ENCODE measurements at places on chromosomes 1 and 21. TPM values are rescaled to one million over a fixed set of nuclear protein-coding genes. Genes with fewer than 3 reads are reported as not detected.
A peak's percentile ranks its signal among the peaks of the same experiment; 100 is the strongest.

DNA sequence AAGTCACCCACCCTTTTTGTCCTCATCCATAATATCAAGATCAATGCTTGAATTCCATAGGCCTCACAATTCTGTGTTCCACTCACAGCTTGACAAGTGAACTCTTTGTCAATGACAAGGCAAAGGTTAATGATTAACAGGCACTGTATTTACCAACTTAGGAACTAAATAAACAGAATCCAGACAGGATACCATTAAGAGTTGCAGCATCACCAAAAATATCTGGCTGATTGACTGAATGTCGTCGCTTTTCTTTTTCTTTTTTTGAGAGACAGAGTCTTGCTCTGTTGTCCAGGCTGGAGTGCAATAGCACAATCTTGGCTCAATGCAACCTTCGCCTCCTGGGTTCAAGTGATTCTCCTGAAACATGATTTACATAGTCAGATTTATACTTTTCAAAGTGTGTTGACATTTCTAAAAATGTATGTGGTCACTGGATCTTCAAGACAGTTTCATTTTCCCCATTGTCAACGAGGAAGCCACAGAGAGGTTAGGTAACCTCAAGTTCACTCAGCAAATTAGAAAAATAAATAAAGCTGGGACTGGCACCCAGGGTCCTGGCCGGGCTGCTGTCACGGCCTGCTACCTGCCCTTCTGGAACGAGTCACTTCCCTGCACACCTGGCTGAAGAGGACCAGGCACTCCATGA is 81.0 kb downstream of the PDE9A start:
- no peak for DNase-seq

- peak; percentile 63 for DNase-seq
Observed at GRCh38 chr1:227318853-227319607, 738 bp upstream of the CDC42BPA start.

DNA sequence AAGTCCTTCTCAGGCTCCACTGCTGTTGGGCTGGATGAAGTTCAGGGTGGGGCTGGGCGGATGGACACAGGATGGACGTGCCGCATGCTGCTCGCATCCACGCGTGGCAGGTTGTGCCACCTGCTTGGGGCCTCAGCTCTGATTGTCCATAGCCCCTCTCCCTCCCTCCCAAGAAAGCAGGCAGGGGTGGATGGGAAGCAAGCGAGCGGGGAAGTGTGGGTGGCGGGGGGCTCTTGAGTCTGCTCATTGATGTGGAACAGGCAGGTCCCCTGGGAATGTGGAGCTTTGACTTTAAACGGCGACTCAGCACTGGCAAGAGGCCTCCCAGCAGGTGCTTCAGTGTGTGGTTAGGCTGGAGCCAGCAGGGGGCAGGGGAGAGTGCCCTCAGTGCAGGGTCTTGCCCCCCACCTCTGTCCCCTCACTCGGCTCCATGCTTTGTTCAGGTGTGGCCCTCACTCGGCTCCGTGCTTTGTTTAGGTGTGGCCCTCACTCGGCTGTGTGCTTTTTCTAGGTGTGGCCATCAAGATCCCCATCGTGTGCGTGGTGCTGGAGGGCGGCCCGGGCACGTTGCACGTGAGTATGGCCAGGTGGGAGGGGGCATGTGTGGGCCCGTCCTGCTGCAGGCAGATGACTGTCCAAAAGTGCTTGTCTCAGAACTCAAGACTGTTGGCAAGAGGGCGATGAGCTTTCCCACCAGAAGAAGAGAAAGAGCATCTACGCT is 23.9 kb downstream of the TRPM2 start:
- no peak for DNase-seq

DNA sequence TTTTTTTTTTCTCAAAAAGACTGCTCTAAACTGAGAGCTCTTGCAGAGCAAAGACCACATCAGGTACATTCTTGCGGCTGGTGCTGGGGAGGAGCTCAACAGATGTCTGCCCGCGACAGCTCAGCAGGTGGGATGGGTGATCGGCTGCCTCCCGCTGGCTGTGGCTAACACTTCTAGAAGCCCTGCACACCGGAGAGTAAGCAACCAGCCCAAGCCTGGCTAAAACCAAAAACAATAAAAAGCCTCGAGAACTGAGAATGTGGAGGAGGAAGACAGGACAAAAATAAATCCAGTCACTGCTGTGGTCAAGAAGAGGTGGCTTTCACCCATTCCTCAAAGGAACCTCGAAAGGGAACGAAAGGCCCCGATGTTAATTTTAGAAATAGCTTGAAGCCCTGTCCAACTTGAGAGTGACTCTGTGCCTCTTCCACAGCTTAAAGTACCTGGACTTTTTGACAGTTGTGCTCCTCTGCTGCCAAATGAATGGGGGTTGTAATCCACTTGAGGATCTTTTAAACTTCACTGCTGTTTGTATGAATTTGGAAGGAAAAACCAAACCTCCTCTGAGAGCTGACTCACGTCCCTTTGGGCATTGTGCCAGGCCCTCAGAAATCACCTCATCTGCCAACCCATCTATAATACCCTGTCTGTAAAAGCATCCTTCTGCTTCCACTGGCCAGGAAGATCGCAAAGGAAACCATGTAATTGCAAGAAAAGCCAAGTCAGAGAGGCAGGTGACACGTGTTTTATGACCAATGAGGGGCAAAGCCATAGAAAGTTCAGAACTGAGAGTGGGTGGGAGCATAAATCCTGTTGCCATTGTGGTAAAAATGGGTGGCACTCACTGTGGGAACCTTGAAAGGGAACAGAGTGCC is 78.6 kb downstream of the KCNN3 start:
- DNase-seq: no peak

DNA sequence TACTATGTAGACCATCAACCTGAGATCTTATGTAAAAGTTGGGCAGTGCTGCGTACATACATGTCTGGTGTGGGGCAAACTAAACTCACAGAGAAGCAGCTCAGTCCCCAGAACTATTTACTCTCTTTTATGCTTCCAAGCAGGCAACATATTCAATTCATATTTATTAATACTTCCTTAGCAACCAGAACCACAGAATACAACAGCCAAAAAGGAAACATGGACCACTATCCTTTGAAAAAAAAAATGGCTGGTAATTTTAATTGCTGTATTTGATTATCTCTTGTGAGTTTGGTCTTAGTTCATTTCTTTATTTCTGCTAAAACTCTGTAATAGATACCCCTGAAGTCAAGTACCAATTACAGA is 1.5 kb upstream of the PPP1R15B start:
- no peak for DNase-seq

- DNase-seq: no peak
Observed at GRCh38 chr1:36871146-36871971, 163.0 kb downstream of the GRIK3 start.

DNA sequence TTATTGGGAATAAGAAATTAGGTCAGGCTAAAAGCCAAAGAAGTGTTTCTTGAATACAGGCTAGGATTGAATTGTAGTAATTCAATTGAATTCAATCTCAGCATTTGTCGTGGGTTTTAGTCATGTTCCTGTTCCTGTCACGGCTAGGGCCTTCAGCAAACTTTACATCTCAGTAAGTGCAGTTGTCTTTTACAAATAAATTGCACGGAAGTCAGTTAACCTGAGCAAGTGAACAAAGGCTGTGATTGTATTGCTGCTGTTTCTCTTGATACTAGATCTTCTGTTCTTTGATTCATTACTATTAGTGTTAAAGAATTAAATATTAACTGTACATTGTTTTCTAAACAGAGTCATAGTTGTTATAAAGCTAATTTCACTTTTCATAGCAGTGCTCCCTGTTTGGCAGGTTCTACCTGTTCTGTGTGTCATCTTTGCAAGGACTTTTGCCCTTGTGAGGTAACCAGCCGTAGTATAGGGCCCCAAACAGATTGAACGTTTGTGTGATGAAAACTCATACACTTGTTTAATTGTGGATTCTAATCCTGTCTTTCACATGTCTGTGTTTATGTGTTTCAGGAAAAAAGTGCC is 164.4 kb downstream of the EDEM3 start:
- DNase-seq: peak; percentile 54

DNA sequence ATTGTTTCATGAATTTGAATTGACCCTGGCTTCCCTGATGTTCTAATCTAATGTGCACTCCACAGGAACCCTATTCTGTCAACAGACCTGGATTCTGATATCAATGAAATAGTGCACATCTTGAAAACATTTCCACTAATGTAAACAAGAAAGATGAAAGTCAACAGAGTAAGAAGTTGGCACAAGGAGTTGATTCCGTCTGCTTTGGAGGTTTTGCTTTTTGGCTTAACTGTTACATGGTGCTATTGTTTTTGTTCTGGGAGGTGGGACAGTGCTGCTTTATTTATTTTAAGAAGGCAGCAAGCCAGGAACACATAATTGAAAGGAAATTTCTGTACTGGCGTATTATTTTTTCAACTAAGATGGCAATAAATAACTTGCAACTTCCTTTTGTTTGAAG is 73.3 kb downstream of the LEPR start:
- DNase-seq: no peak

DNA sequence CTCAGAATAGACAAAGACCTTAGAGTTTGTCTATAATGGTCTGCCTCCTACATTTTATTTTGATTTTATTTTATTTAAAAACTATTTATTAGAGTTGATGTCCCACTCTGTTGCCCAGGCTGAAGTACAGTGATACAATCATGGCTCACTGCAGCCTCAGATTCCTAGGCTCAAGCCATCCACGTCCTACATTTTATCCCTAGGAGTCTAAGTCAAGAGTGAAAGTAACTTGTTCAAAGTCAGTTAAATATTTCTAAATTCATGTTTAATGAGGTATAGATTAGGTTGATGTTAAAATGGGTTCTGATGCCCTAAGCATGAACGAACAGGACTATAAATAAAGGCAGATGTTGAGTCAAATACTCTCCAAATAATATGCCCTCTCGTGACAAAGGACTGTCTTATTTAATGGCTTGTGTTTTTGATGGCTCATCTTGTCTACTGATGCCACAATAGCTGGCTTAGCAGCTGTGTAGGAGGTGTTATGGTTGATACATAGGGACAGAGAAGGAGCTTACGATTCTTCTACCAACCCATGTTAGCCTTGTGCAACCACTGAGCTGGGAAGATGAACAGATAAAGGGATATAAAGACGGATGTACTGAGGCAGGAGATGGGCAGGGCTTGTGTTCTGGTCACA is 66.0 kb upstream of the CR1L start:
- DNase-seq: no peak

- no peak for DNase-seq
Observed at GRCh38 chr1:203217139-203217655, 12.3 kb downstream of the CHIT1 start.

DNA sequence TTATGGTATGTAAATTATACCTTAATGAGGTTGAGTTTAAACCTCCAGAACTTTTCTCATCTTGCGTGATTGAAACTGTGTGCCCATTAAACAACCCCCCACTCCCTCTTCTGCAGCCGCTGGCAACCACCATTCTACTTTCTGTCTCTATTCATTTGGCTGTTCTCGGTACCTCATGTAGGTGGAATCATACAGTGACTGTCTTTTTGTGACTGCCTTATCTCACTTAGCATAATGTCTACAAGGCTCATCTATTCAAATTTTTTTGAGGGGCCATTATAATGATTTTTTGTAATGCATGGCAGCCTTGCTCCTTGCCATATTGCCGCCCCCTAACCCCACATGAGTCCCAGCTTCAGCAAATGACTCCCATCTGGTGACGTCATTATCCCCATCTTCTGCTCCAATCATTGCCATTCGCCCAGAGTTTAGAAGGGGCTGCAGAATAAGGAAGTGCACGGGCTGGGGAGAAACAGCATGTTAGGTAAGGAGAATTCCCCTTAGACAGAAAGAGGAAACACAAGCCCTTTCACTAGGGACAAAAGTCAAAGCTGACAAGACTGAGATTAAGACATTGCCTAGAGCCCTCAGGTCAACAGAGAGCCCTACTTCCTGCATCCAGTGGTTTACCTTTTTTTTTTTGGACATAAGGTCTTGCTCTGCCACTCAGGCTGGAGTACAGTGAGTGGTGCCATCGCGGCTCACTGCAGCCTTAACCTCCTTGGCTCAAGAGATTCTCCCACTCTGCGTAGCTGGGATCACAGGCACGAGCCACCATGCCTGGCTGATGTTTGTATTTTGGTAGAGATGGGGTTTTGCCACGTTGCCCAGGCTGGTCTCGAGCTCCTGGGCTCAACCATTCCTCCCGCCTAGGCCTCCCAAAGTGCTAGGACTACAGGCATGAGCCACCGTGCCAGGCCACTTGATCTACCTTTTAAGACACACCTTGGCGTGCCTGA is 78.4 kb upstream of the ERRFI1 start:
- no peak for DNase-seq

- DNase-seq: no peak
Observed at GRCh38 chr1:67137307-67137753, 2.6 kb upstream of the C1orf141 start.

- DNase-seq: no peak
Observed at GRCh38 chr1:102834688-102835320, 273.5 kb downstream of the COL11A1 start.

GRCh38 chr1:2253797-2254480 is 25.8 kb downstream of the SKI start:
- no peak for DNase-seq

DNA sequence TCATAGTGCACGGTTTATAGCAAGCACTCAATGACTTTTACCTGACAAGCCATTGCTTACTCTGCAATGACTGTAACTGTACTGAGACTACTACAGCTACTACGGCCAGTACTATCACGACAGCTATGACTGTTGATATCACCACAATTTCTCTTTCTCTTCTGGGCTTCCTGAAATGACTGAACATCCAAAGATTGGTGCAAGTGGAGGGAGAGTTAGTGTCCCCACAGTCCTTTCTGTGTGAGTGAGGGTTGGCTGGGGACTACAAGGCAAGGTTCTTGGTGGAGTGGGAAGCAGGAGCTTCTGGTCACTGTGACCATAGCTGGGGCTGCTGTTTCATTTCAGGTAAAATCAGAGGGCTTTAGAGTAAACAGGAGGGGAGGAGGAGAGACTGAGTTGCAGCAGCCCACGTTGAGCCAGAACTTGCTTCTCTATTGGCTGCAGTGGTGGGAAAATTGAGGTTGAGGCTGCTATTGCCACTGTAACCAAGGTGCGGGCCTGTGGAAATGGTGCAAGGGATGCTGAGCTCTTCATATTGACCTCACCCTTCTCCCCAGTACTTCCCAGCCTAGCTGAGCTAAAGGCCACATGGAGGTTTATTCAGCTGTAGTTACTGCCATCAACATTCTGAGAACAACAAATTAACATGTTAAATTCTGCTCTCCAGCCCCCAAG is 14.1 kb upstream of the IL10 start:
- DNase-seq: no peak

- DNase-seq: no peak
Observed at GRCh38 chr1:97254731-97255463, 533.3 kb downstream of the PTBP2 start.

DNA sequence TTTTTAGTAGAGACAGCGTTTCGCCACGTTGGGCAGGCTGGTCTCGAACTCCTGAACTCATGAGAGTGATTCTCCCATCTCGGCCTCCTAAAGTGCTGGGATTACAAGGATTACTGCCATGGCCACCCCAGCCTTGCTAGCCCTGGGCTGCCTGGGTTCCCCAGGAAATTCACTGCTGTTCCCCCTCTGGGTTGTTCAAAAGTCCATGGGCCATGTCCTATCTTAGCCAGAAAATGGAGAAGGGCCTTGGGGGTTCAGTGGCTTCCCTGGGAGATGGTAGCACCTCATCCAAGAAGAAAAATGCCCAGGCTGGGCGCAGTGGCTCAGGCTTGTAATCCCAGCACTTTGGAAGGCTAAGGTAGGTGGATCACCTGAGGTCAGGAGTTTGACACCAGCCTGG is 20.9 kb downstream of the SLC26A9 start:
- DNase-seq: no peak

- DNase-seq: peak; percentile 66
Observed at GRCh38 chr1:15703562-15703961, 19.4 kb downstream of the PLEKHM2 start.

GRCh38 chr1:194117582-194117981 is 931.2 kb upstream of the B3GALT2 start:
- DNase-seq: no peak

The PLA2G2C gene
- not detected for total RNA-seq

The SFT2D2 gene
- total RNA-seq: 41.9 TPM

The FLG2 gene
- not detected for total RNA-seq

The BRINP3 gene
- total RNA-seq: 10.8 TPM
